CD8-positive, alpha-beta memory T cell (primary cell): ENCODE measurements at places on chromosomes 11 and 22. TPM values are rescaled to one million over a fixed set of nuclear protein-coding genes. Genes with fewer than 3 reads are reported as not detected.

TEX12 gene
- polyA plus RNA-seq, result not detected

EMID1 gene
- polyA plus RNA-seq, result 0.31 TPM

GNG3 gene
- polyA plus RNA-seq, result 0.36 TPM

SERHL2 gene
- polyA plus RNA-seq, result 0.60 TPM

TBX1 gene
- polyA plus RNA-seq, result not detected

ADAMTS8 gene
- polyA plus RNA-seq, result not detected

FOLR2 gene
- polyA plus RNA-seq, result not detected

GRM5 gene
- not detected for polyA plus RNA-seq

RIBC2 gene
- 0.47 TPM for polyA plus RNA-seq

OR2AT4 gene
- not detected for polyA plus RNA-seq

MS4A6E gene
- not detected for polyA plus RNA-seq

PANX2 gene
- polyA plus RNA-seq, result not detected

C11orf87 gene
- polyA plus RNA-seq, result not detected

C11orf91 gene
- not detected for polyA plus RNA-seq

DGCR6 gene
- 1.4 TPM for polyA plus RNA-seq

MRGPRX4 gene
- polyA plus RNA-seq, result not detected

POU2F3 gene
- not detected for polyA plus RNA-seq

IGLL1 gene
- not detected for polyA plus RNA-seq

ARSA gene
- 10.6 TPM for polyA plus RNA-seq

KDM4E gene
- not detected for polyA plus RNA-seq

CRYAB gene
- not detected for polyA plus RNA-seq

GTSE1 gene
- 0.10 TPM for polyA plus RNA-seq

OR4A16 gene
- polyA plus RNA-seq, result not detected

MMP13 gene
- not detected for polyA plus RNA-seq

CNGA4 gene
- not detected for polyA plus RNA-seq

SMIM35 gene
- 2.4 TPM for polyA plus RNA-seq

IGSF22 gene
- polyA plus RNA-seq, result 6.1 TPM

HEPN1 gene
- not detected for polyA plus RNA-seq

MUC15 gene
- not detected for polyA plus RNA-seq
